Prostate gland (tissue), 2 donors: ENCODE measurements at places on chromosomes 7 and 10.

GRCh38 chr7:106573125-106573663 is 87.8 kb downstream of the CCDC71L start:
- no peak overlapping the region for H3K27ac ChIP-seq
- no peak for DNase-seq

DNA sequence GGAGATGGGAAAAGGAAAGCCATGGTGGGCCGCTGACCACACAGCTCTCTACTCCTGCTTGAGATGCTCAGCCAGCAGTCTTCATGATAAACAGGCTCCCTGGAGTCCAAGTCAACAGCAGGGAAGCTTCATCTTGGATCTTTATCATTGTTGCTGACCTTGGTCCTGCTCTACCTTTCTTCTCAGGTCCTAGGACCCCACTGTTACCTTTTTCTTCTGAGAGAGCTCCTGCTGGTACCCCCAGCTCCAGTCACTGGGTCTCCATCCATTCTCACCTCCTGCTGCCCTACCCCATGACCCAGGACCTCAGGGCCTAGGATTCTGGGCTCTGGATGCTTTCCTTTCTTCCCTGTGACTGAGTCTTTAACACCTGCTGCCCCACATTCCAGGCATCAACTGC is 5.2 kb upstream of the CRTAC1 start:
- no peaks in the 10 kb centered on the region for H3K36me3 ChIP-seq
- no peak for DNase-seq
- no peaks in the 10 kb centered on the region for H3K27me3 ChIP-seq
- H3K4me3 ChIP-seq, result no peak overlapping the region
- H3K27ac ChIP-seq, result no peak overlapping the region

- H3K27ac ChIP-seq, result no peak overlapping the region
- H3K4me3 ChIP-seq, result no peak overlapping the region
- H3K4me1 ChIP-seq, result no peaks in the 10 kb centered on the region
- H3K36me3 ChIP-seq, result no peaks in the 10 kb centered on the region
- no peaks in the 10 kb centered on the region for H3K27me3 ChIP-seq
- no peak for DNase-seq
Measured at GRCh38 chr7:107009846-107010203, 34.7 kb upstream of the PRKAR2B start.

GRCh38 chr10:102824664-102825063 is 12.5 kb downstream of the CYP17A1 start:
- no peaks in the 10 kb centered on the region for H3K27me3 ChIP-seq
- H3K4me3 ChIP-seq, result no peak overlapping the region
- H3K27ac ChIP-seq, result no peak overlapping the region
- DNase-seq, result no peak
- no peaks in the 10 kb centered on the region for H3K4me1 ChIP-seq

- H3K27me3 ChIP-seq, result no peaks in the 10 kb centered on the region
- H3K36me3 ChIP-seq, result no peaks in the 10 kb centered on the region
- DNase-seq, result no peak
Measured at GRCh38 chr10:83723080-83723479, 416.2 kb upstream of the GHITM start.

GRCh38 chr7:139941421-139941820 is 112.4 kb downstream of the TBXAS1 start:
- no peaks in the 10 kb centered on the region for H3K27me3 ChIP-seq
- no peak for DNase-seq
- H3K27ac ChIP-seq, result no peak overlapping the region
- H3K4me3 ChIP-seq, result no peak overlapping the region

- no peak for DNase-seq
- no peaks in the 10 kb centered on the region for H3K27me3 ChIP-seq
- H3K27ac ChIP-seq, result no peak overlapping the region
- H3K4me1 ChIP-seq, result no peaks in the 10 kb centered on the region
- H3K36me3 ChIP-seq, result no peaks in the 10 kb centered on the region
Measured at GRCh38 chr10:131792809-131793208, 108.0 kb upstream of the PPP2R2D start.

DNA sequence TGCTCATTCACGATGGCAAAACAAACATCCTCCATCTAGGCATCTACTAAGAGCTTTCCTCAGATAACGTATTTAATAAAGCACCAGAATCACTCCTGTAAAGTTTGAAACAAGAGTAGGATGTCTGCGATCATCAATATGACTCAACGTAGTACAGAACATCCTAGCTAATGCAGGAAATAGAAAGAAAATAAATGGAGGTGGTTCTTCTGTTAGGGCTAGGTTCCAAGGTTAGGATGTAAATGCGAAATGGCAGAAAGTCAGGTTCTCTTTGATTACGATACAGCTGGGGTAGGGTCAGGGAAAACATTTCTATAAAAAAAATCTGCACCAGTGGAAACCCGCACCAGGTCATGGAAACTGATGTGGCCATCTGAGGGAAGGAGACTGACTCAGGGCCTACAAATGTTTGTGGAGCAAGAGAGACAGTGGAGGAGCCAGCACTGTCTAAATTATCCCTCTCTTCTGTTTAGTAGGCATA is 29.1 kb downstream of the CCDC6 start:
- no peak overlapping the region for H3K4me3 ChIP-seq
- H3K27ac ChIP-seq, result no peak overlapping the region
- no peaks in the 10 kb centered on the region for H3K4me1 ChIP-seq
- no peak for DNase-seq
- no peaks in the 10 kb centered on the region for H3K27me3 ChIP-seq

DNA sequence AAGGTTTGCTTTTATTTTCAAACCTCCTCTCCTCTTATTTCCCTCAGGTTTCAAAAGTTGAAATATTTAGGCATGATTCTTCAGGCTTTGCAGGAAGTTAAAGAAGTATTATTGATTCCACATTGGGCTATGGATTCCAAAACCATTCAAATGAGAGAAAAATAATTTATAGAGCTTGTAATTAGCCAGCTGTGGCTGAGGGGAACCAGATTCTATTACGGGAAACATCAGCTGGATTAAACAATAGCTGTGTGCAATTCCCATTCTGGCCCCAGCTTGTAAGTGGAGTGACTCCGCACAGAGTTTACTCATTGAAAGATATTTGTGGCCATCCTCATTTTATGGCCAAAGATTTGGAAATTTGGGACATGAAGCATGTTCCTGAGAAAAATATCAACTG is 77.0 kb upstream of the PHYHIPL start:
- H3K27me3 ChIP-seq, result no peaks in the 10 kb centered on the region
- H3K4me1 ChIP-seq, result no peaks in the 10 kb centered on the region
- no peaks in the 10 kb centered on the region for H3K36me3 ChIP-seq
- H3K27ac ChIP-seq, result no peak overlapping the region
- no peak overlapping the region for H3K4me3 ChIP-seq

DNA sequence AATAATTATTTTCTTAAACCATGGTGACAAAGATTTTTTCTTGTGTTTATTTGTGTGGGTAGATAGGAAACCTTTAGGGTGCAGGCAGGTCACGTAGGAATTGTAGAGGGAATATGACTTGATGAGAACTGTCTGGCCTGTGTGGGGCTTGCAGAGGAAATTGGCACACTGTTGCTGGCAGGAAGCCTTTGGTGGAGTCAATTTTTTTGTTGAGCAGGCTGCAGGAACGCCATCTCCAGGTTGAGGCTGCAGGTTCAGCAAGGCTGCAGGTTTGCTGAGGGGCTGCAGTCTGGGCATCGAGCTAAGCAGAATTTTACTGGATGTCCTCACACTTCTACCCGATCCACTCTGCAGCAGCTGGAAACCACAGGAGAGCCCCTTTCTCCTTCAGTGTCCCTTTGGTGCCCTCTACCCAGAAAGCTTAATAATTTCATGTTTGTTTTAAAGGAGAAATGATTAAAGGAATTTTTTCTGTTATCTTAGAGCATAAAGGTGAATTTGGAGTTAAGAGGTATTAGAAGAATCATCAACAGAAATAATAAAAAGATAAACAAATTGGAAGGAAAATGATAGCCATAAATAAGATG is 37.0 kb downstream of the TBC1D12 start:
- no peaks in the 10 kb centered on the region for H3K4me1 ChIP-seq
- H3K27me3 ChIP-seq, result no peaks in the 10 kb centered on the region
- H3K36me3 ChIP-seq, result no peaks in the 10 kb centered on the region
- no peak overlapping the region for H3K4me3 ChIP-seq
- DNase-seq, result no peak

DNA sequence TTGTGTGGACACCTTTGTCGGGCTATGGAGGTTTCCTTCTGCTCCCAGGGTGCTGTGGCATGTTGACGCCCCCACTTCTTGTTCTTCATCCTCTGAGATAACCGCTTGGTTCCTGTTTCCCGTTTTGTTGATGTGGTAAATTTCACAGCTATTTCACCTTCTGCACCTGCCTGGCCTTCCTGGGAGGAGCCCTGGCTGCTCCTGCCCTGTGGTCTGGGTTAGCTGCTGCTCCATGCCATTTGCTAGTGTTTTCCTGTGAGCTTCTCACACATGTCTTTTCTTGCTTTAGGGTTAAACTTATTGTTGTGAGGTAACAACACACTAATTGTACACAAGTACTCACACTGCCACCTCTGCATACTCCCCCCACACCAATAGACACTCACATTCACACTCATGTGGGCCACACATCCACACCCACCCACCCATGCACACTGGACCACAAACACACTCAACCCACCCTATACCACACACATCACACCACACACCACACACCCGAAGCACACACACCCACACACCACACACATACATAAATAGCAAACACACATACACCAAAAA is 46.5 kb upstream of the MSMB start:
- no peak overlapping the region for H3K4me3 ChIP-seq
- DNase-seq, result no peak
- H3K27me3 ChIP-seq, result no peaks in the 10 kb centered on the region
- H3K27ac ChIP-seq, result no peak overlapping the region
- no peaks in the 10 kb centered on the region for H3K4me1 ChIP-seq

DNA sequence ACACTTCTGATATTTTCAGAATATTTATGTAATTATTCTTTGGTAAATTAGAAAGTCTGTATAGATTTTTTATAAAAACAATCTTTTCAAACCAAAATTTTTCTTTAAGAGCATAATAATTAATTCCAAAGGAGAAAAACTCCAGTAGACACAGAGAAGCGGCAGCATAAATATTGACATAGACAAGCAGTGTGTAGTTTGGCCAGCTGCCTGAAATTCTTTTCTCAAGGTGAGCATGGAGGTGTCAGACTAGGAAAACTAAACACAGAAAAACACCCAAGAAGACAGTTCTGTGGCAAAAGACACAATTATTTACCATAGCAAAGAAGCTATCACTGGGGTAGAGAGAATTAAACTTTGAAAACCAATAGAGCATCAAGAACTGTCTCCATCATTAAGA is 82.4 kb downstream of the KLF6 start:
- H3K4me3 ChIP-seq, result no peak overlapping the region
- H3K27me3 ChIP-seq, result no peaks in the 10 kb centered on the region
- H3K27ac ChIP-seq, result no peak overlapping the region
- DNase-seq, result peak; percentile 43
- no peaks in the 10 kb centered on the region for H3K4me1 ChIP-seq
- H3K36me3 ChIP-seq, result no peaks in the 10 kb centered on the region

DNA sequence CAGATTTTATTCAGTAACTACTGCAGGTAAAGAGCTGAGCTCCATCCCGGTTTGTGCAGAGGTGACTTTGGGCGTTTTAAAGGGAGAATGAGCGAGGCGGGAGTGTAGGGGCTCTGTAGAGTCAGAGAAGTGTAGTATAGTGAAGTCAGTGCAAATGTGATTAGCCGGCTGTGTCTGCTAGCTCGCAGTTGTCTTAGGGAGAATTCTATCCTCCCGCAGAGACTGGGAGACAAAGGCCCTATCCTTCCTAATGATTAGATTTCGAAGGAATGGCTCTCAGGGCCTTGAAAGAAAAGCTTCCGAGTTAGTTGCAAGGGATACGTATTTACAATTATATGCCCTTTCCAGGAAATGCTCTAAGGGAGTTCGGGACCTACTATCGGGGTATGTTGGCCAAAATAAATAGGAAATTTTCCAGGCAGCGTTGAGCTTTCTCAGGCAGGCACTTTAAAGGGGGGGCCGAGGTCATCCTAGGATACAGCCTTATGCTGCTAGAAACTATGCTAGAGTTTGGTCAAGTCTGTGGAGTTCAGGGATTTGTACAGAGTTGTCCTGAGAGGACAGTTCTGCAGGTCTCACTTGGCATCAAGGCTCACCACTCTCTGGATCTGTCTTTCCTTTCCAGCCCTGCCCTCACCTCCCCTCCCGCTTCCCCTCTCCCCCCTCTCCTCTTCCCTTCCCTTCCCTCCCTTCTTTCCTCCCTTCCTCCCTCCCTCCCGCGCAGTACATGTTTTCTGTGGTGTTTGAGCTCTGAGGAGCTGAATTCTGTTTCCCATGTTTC is 825 bp downstream of the MRPL32 start:
- peaks cover 6% of the 10 kb centered on the region for H3K4me1 ChIP-seq
- peak overlapping the region; percentile 81 for H3K27ac ChIP-seq
- H3K4me3 ChIP-seq, result peak overlapping the region; percentile 82

DNA sequence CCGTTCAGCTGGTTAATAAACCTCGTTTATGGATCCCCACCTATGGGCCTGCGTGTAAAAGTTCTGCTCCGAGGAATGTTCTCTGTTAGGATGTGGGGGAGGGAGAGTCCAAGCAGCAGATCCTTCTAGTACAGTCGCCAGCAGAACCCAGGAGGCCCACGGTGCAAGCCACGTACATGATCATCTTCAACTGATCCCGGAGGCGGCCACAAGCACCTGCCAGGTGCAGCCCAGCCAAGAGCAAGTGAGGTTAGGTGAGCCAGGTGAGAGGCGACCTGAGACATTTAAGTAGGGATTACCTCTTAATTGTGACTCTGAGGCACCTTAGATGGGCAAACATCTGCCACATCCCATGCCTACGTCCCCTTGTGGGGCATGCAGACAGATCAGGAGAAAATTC is 18.0 kb upstream of the FGFR2 start:
- H3K27ac ChIP-seq, result no peak overlapping the region
- no peak for DNase-seq
- H3K4me3 ChIP-seq, result no peak overlapping the region
- no peaks in the 10 kb centered on the region for H3K27me3 ChIP-seq
- no peaks in the 10 kb centered on the region for H3K4me1 ChIP-seq
- H3K36me3 ChIP-seq, result no peaks in the 10 kb centered on the region

GRCh38 chr10:72353965-72354355 is 759 bp downstream of the DNAJB12 start:
- no peak for DNase-seq
- H3K4me3 ChIP-seq, result peak overlapping the region; percentile 53
- peak overlapping the region; percentile 91 for H3K27ac ChIP-seq
- H3K4me1 ChIP-seq, result peaks cover 11% of the 10 kb centered on the region

DNA sequence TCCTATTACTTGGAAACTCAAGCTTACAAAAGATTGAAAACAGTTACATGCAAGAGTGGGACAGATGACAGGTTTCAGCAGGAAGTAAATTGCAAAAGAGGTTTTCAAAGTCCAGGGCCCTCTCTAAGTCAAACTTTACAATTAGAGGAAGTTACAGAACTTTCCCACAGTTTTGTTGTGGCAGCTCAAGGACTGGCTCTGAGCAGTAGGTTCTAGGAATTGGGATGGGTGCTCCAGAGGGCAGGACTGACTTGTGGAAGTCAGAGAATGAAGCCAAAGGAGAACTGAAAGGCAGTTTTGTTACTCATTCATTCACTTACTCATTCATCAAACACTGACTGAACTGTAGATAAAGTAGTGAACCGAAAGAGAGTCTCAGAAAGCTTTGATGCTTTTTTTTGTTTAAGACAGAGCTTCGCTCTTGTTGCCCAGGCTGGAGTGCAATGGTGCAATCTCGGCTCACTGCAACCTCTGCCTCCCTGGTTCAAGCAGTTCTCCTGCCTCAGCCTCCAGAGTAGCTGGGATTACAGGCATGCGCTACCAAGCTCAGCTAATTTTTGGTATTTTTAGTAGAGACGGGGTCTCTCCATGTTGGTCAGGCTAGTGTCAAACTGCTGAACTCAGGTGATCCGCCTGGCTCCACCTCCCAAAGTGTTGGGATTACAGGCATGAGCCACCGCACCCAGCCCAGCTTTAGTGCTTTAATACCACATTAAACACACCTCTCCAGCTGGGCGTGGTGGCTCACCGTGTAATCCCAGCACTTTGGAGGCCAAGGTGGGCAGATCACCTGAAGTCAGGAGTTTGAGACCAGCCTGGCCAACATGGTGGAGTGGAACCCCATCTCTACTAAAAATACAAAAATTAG is 66.8 kb upstream of the CCNJ start:
- H3K4me1 ChIP-seq, result no peaks in the 10 kb centered on the region
- no peak overlapping the region for H3K4me3 ChIP-seq
- no peaks in the 10 kb centered on the region for H3K36me3 ChIP-seq
- DNase-seq, result no peak
